ENCODE measurements at places on chromosomes 5 and 9.

GRCh38 chr9:97503862-97504210 lies 2.4 kb downstream of the TMOD1 start:
- DNase-seq = no peak

- no peak for DNase-seq
These were observed 9.6 kb downstream of the DAB2 start for GRCh38 chr5:39415201-39415600.

DNA sequence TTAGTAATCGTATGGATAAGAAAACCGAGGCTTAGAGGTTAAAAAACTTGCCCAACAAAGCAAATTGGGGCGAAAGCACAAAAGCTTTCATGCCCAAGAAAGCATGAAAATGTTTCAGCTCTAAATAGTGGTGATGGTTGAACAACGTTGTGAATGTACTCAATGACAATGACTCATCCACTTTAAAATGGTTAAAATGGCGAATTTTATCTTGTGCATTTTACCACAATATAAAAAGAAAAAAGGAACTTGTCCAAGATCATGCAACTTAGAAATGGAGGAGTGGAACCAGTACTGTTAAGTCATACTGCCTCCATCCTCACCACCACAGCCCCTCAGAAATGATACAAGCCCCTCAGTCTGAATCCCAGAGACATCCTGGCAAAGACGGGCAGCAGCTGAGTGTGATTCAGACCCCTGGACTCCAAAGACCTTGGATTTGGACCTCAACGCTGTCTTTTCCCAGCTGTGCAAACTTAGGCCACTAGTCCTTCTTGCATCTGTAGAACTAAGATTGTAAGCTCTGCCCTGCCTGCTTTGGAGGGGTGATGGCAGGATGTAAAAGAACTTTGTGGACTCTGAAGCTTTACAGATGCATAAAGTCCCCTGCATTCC lies 158.4 kb downstream of the GABBR2 start:
- DNase-seq = no peak

- DNase-seq = no peak
These were observed 94.7 kb downstream of the NLN start for GRCh38 chr5:65816729-65817128.

DNA sequence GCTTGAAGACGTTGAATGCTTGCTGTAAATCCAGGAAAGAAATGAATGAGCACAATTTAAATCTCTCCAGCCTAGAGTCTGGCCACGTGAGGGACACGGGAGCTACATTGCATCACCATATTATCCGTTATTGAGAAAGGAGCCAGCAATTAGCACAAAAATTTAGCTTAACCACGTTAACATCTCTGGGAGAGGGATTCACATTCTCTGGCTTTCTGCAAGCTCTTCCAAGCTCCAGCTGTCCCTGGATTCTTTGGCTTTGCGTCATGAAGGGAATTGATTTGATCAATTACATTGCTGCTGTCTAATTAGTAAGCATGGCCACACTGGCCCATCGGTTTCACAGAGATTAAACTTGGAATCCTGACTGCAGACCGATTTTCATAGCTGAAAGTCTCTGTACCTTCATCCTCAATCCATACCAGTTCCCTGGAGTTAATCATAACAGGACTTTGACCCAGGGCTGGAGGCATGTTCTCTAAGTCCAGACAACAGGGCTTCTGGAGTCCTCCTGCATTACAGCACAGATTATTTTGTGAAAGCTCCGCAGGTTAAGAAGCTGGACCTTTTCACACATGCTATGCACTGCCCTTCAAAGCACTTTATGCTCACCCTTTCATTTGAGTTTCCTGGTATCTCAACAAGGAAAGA lies 31.6 kb downstream of the ADRA1B start:
- no peak for DNase-seq

- DNase-seq = no peak
These were observed 25.2 kb downstream of the GFI1B start for GRCh38 chr9:133003671-133004090.

GRCh38 chr9:124384846-124385245 lies 30.4 kb downstream of the PSMB7 start:
- DNase-seq = no peak

GRCh38 chr5:67166460-67167285 lies 29.9 kb downstream of the CD180 start:
- DNase-seq = peak; percentile 75

DNA sequence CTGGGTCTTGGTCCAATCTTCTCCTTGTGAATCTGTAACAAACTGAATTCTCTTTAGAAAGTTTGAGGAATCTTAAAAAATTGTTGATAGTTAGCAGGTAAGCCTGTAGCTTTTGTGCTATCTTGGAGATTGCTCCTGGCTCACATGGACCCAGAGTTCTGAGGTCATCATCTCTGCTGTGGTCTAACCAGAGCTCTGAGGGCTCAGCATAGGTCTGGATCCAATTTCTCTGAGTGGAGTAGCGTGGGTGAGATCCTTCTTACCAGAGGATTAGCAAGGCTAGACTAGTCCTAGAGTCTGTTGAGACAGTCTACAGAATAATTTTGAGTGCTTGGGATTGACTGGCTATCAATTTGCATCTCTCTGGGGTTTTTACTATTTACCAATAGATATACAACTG lies 60.5 kb upstream of the IL6ST start:
- no peak for DNase-seq

DNA sequence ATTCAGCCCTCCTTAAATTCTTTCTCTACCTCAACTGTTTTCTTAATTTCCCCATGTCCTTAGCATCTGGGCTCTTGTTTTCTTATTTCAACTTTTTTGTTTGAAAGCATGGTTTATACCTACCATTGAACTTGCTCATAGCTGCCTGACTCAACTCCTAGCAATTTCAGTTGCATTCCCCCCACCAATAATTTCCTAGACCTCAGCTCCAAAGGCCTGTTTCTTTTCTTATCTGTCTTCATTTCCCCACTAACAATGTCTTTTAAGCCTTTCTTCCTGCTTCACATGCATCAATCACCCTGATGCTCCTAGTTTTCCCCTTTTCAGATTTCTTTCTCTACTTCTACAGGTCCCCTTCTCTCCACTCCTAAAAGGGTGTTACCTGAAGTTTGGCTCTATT lies 129.7 kb upstream of the PDE4D start:
- DNase-seq = no peak
